SHP77 treated with DMSO at 0.1 percent for 48 hours (cell line): ENCODE measurements at places on chromosomes 6 and 20.

- no peak for DNase-seq
These were observed 144.8 kb downstream of the PDSS2 start for GRCh38 chr6:107314531-107314939.

DNA sequence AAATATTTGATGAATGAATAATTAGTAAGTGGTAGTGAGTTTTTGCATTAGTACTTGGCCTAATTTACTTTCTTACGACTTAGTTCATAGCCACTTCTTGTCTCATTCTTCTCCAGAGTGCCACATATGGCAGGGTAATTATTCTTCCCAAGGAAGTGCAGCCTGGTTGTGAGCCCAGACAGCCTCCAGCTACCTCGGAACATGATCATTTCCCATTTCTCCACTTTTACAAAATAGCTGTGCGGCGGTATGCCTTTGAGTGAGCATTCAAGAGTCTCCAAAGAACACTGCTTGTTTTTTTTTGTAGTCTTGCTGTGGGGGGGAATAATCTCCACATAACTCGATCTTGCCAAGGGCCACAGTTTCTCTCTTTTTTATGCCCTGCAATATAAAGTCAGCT is 765.0 kb downstream of the HDGFL1 start:
- no peak for DNase-seq

GRCh38 chr20:694496-694895 is 18.9 kb upstream of the SCRT2 start:
- DNase-seq = no peak

DNA sequence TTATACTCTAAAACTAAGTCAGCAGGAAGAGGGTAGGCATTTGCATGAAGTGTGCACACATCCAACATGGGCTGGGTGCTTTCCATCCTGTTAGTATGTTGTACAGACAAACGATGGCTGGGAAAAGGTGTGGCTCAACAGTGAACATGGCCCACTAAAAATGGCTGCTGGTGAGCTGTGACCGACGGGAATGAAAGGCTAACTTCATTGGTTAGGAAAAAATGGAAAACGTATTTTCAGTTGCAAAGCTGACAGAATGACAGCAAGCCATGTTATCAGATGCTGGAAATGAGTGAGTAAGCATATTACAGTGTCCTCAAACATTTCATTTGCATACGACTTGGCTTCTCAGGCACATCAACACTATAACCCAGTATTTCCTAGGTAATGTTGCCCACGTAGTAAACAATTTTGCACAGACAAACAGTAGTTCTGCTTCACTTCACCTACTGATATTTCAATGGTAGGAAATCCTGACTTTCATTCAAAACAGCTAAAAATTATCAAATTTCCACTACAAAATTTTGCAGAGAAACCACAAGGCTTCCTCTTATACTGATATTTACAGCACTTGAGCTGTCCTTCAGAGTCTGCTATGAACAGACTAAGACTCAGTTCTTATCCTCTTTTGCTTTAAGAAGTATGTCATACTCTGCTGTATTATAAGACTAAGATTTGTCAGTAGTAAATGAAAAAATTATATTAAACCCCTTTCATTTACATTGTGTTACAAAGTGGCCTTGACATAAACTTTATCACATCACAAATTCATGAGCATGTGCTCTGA is 98.9 kb downstream of the IRF4 start:
- DNase-seq = no peak

DNA sequence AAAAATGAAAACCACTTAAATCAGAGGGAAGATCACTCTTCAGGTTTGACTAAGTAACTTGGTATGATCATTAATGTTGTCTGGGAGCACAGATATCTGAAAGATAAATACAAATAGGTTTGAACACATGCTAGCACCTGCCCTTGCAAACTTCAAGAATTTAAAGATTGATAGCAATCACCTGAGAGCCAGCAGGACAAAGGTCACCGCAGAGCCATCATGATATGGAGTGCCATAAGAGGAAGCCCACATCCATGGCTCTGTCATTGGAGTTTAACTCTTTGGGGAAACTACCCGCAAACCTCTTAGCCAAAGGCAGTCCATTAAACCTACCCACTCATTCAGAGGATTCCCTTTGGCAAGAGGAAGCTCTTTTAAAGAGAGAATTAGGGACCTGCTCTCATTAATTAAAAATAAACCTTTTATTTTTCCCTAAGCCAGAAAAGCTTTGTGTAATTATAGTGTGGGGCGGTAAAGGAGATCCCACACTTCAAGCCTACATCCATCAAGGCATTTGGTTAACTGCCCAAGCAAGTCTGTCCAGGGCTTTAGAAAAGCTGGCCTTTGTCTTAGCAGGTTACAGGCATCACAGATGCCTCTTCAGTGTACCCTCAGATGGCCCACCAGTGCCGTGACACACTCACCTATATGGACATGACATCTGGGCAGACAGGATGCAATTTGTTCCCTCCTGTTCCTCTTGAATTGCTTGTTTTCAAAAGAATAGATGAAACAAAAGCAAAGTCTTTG is 73.0 kb downstream of the SASH1 start:
- DNase-seq = no peak

GRCh38 chr6:34145161-34146020 is 496 bp downstream of the GRM4 start:
- no peak for DNase-seq

GRCh38 chr20:44938637-44939036 is 21.6 kb downstream of the TOMM34 start:
- DNase-seq = no peak

- DNase-seq = no peak
These were observed 47.6 kb downstream of the PPP1R3G start for GRCh38 chr6:5132731-5133130.
